Frontal cortex (tissue), 4 donors: ENCODE measurements at places on chromosomes 13 and 19.
A peak's percentile ranks its signal among the peaks of the same experiment; 100 is the strongest.

DNA sequence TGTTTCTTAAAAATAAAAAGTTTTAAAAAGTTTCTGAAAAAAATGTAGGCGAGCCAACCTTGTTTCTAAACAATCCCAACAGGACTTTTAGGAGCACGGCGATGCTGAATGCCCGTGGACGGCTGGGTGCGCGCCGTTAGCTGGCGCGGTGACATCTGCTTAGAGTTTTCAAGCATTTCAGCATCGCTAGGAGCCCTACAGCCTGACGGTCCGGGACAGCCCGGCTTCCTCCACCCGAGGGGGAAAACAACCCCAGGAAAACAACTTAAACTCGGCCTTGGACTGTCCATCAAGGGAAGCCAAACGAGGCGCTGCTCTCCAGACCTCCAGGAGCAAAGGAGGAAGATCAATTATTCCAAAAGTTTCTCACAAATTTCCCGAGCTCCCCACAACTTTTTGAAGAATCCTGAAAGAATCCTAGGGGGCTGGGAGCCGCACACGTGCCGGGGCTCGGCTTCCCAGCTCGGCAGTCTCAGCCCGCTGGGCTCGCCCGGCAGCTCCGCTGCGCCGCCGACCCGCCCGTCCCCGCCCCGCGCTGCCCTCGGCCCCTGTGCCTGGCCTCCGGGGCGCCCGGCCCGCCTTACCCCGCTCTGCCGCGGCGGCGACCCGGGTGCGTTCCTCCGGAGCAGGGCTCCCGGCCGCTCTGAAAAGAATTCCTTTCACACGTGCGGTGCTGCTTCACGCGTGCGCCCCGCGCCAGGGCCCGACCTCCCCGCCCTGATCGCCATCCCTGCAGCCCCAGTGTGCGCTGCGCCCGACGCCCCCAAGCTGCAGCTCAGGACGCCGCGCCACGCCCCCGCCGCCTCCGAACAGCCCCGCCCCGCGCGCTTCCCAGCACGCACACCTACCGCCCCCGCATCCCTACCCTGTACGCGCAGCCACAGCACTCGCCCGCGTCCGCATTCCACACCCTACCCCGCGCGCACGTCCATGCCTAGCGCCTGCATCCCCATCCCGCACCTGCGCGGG, at the start of gene GJA3:
Gene GJA3 (minus strand): TSS at position 747 of the 969 bp plus-strand sequence. CDS start 17,764 bp downstream, outside the sequence.
- DNase-seq: peak; percentile 35

- no peak for DNase-seq
Observed at GRCh38 chr13:36412736-36413135, 19.6 kb upstream of the CCNA1 start.

DNA sequence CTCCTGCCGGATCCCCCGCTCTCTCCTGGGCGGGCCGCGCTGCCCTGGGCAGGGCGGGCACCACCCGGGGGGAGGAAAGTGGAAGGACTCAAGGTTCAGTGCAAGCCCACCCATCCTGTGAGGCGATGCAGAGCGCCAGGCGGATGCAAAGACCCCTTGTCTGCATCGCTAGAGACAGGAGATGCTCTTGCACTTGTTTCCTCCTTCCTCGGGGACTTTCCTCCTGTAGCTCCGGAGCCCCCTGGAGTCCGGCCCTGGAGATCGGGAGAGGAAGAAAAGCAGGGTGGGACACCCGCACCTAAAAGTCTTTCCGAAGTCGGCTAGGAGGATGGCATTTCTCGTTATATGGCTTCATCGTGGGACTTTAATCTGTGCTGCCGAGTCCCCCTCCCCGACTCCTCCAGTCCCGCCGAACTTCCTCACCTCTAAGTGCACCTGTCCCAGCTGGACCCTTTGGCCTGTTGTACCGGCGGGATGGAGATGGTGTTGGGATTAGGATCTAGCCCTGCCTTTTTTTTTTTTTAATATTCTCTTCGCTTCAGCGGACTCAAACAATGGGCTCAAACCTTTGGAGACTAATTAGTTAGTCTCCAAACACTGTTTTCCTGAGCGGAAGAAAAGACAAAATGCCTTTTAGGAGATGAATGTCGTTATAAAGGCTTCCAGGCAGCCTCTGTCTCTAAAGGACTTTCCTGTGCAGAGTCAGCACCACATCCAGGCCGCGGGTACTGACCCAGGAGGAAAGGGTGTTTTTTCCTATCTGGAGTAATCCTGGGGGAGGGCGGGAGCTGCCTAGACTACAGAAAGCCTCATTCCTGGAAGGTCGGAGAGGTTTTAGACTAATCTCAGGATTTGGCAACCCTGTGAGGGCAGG, 725 bp downstream of the FAM124A start:
- DNase-seq: no peak

DNA sequence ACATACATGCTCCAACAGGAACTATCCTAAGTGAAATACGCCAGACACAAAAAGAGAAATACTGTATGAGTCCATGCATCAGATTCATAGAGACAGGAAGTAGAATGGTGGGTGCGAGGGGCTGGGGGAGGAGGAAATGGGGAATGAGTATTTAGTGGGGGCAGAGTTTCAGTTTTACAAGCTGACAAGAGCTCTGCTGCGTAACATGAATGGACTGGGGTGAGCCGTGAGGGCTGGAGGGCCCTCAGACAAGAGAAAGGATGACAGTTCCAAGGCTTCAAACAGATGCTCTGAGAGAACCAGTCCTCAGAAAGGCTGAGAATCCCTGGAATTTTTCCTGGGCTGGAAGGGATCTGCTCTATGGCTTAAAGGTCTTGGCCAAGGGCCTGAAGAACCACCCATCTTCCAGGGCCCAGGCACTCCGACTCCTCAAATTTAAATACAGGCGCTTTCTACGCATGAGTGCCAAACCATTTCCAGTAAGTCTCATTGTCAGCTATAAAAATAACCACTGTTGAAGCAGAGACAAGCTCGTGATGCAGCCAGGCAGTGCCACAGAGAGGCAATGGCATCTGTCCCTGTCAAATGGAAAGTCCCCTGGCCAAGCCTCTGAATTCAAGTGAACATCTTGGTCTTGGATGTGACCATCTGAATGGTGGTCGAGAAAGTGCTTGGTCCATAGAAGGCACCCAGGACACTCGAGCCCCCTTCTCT, 17.5 kb downstream of the KLF2 start:
- no peak for DNase-seq

DNA sequence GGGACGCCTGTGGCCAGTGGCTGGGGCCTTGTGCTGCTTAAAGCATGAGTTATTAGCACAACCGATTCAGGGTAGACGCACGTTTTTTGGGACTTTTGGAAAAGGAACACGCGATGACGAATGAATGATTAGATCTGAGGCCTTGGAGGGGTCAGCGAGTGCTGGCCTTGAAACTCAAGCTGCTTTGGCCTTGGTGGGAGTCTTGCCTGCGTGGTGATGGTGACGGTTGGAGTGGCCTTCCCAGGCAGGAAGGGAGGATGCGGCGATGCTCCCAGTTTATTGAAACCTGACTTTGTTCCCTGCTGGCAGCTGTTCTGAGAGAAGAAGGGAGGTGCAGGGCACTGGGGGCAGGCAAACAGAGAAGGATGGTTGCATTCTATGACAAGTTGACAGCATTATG, 63.1 kb upstream of the RNF113B start:
- no peak for DNase-seq

GRCh38 chr19:46349311-46349993, 2.6 kb downstream of the PPP5C start:
- DNase-seq: no peak

DNA sequence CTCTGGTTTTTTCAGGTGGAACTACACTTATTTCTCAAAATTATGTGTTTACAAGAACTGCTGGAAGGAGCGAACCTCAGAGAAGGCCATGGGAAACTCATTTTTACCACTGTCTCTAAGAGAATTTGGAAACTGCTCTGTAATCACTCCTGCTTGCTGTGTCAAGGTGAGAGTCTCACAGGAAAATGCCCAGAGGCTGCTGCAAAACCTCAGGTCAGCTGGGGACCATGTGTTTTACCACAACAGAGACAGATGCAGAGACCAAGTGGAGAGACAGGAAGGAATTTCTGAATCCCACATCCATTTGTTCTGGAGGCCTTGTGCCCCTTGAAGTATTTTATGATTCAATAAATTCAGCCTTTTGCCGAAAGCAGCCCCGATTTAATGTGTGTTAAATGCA, 743.8 kb upstream of the SLC10A2 start:
- DNase-seq: no peak

DNA sequence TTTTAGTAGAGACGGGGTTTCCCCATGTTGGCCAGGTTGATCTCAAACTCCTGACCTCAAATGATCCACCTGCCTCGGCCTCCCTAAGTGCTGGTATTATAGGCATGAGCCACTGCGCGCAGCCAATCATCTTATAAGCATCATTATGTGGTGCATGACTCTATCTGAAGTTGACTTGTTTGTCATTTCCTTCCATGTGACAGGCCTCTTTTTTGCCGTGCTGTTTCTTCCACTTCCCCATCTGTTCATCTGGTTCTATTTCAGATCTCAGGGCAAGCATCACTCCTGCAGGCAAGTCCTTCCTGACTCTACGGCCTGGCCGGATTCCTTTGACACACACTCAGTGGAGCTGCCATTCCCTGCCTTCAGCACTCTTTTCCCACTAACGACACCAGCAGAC, 15.2 kb downstream of the COL5A3 start:
- DNase-seq: no peak

DNA sequence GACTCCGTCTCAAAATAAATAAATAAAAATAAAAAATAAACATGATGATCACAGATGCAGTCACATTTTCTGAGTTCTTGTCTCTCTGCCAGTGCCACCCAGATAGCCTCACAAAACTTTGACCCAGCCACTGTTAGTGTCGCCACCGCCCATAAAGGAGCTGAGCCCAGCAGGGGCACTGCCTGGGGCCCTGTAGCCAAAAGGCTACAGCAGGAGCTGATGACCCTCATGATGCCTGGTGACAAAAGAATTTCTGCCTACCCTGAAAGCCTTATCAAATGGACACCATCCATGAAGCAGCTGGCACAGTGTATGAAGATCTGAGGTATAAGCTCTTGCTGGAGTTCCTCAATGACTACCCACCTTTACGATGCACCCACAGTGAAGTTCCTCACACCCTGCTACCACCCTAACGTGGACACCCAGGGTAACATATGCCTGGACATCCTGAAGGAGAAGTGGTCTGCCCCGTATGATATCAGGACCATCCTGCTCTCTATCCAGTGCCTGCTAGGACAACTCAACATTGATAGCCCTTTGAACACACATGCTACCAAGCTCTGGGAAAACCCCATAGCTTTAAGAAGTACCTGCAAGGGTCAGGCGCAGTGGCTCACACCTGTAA, 18.3 kb downstream of the ZNF587 start:
- no peak for DNase-seq

DNA sequence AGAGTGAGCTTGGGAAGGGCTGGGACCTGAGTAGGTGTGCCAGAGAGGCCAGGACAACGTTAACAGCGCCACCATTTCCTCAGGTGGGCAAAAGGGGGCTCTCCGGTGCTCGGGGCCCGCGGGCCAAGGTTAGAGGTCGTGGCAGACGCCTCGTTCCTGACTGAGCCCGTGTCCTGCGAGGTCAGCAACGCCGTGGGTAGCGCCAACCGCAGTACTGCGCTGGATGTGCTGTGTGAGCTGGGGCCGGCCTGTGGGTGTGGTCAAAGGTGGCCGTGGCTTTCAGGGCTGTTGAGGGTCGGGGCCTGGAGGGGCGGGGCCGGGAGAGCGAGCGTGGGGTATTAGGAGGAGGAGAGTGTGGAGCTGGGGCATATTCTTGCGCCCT, 3.7 kb downstream of the KIRREL2 start:
- DNase-seq: no peak

DNA sequence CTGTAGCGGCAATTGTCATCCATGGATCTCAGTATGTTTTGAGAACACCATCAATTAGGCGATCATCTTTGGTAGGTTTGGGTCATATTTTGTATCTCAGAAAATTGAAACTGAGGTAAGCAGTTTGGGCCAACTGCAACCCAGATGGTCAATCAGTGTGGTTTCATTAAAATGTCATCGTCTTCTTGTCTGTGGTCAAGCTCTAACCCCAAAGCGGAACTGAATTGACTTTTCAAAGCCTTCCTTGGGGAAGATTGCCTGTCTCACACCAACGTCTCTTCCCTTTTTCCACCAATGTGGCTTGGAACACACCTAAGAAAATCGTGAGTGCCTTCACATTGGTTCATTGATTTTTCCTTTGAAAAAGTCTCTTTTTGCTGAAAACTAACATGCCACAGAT, 56.3 kb upstream of the UBAC2 start:
- no peak for DNase-seq

DNA sequence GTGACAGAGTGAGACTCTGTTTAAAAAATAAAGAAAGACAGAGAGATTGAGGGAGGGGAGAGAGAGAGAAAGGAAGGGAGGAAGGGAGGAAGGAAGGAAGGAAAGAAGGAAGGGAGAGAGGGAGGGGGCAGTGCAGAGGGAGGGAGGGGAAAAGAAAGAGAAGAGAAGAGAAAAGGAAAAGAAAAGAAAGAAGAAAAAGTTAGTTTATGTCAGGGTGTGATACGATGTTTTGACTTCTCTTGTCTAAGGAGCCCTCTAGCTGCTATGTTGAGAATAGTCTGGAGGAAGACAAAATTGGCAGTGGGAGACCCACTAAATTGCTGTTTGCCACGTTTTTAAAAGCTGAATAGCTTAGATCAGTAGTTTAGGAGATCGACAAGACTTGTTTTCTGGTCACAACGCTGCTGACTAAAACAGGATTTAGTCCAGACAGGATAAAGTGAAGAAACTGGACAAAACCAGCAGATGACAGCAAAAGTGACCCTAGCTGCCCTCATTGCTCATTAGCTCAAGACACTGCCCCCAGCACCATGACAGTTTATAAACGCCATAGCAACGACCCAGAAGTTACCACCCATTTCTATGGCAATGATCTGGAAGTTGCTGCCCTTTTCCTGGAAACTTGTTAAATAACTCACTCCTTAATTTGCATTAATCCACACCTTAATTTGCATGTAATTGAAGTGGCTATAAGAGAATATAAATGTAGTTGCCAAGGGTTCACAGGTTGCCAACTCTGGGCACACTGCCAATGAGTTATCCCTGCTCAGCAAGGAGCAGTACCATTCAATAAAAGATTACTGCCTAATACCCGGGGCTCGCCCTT, 11.1 kb downstream of the TEX101 start:
- no peak for DNase-seq

DNA sequence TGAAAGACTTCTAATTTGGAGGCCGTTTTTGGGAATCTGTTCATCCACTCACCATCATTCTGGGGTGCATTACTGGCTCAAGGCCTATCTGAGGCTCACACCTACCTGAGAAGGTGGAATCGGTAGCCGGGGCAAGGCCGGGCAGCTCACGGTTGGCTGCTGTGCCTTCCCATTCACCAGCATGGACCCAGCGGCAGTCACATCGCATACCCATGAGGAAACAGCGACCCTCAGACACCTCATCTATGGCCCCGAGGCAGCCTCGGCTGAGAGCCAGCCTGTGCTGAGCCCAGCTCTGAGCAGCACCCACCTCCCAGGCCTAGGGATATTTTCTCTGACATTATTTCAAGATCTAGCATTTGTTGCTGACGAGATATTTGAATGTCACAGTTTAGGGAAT, 130.5 kb downstream of the ATP11A start:
- DNase-seq: no peak

GRCh38 chr19:44142059-44142433, 692 bp downstream of the ZNF234 start:
- no peak for DNase-seq

DNA sequence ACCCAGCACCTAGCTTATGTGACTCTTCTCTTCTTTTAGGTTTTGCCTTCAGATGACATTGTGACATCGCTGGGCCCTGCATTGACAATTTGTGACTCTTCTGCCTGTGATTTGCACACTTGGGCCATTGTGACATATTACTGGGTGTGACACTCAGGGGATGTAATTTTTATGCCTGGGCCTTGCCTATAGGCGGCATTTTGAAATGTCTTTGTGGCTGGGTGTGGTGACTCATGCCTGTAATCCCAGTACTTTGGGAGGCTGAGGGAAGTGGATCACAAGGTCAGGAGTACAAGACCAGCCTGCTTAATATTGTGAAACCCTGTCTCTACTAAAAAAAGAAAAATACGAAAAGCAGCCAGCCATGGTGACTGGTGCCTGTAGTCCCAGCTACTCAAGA, 28.4 kb upstream of the ZNF681 start:
- no peak for DNase-seq
